ENCODE measurements at places on chromosomes 7 and 10.

DNA sequence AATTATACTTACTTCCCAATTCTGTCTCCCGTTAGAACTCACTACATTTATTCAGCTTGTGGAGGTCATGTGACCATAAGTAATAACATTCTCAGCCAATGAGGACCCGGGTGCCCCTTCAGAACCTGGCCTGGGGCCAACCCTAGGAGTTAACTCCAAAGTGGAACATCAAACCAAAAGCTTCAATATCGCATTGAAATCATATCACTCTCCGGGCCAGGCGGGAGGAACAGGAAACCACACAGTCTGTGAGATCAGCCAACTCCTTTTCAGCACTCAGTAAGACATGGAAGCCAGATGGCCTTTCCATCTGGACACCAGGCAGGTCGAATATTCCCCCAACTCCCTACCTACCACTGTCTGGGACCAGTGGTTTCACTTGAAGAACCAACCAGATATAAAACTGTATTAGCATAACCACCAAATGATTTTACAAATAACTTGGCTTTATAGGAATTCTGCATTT is 5.5 kb downstream of the CREB3L2 start:
- DNase-seq, result no peak

GRCh38 chr10:15483215-15484075 is 112.4 kb upstream of the FAM171A1 start:
- DNase-seq, result no peak

DNA sequence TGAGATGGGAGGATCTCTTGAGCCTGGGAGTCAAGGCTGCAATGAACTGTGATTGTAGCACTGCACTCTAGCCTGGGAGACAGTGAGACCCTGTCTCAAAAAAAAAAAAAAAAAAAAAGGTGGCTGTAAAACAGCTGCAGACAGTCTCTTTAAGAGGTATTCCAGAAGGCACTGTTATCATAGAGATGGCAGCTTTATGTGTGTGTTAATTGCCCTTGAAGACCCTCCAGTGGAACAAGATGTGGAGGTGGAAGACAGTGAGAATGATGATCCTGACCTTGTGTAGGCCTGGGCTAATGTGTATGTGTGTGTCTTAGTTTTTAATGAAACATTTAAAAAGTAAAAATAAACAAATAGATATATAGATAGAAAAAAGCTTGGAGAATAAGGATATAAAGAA is 66.0 kb downstream of the ZNF487 start:
- no peak for DNase-seq

- DNase-seq, result no peak
Measured at GRCh38 chr7:4667776-4668509, 14.2 kb upstream of the FOXK1 start.

DNA sequence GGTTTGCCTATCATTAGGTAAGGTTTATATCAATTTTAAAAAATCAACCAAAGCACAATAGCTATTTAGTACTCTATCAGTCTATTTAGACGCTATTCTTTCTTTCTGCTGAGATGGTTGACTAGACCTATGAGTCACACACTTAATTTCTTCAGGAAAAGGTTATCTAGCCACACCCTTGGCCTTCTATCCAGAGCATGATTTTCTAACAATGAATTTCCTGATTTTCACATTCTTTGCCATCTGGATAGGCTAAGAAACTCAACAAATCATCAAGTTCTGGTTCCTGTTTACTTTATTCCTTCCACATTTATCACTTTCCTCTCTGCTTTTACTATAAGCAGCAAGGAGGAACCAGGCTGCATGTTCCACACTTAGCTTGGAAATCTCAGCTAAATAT is 8.1 kb downstream of the PRPS1L1 start:
- no peak for DNase-seq

GRCh38 chr10:7832060-7832459 is 13.8 kb downstream of the TAF3 start:
- no peak for DNase-seq

GRCh38 chr10:7945469-7946187 is 108.9 kb upstream of the GATA3 start:
- no peak for DNase-seq

GRCh38 chr10:78169214-78169613 is 135.6 kb downstream of the RPS24 start:
- DNase-seq, result no peak

DNA sequence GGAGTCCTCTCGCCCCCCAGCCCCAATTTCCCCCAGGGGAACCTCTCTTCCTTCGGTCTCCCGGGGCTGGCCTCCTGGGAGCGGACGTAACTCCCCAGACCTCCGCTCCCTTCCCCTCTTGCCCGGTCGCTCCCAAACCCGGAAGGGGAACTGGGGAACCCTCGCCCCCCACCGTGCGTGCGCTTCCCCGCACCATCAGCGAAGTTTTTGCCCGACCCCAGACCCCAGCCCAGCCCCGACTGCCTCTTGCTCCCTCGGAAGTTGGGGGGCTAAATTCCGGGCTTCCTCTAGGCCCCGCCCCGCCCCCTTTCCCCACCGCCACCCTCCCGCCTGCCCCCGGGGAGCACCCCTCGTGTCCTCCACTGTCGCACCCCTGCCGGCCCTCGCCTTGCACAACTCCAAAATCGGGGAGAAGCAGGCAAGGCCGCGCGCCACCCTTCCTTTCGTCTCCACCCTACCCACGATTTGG is 436 bp downstream of the GNB2 start:
- DNase-seq, result peak; percentile 32

DNA sequence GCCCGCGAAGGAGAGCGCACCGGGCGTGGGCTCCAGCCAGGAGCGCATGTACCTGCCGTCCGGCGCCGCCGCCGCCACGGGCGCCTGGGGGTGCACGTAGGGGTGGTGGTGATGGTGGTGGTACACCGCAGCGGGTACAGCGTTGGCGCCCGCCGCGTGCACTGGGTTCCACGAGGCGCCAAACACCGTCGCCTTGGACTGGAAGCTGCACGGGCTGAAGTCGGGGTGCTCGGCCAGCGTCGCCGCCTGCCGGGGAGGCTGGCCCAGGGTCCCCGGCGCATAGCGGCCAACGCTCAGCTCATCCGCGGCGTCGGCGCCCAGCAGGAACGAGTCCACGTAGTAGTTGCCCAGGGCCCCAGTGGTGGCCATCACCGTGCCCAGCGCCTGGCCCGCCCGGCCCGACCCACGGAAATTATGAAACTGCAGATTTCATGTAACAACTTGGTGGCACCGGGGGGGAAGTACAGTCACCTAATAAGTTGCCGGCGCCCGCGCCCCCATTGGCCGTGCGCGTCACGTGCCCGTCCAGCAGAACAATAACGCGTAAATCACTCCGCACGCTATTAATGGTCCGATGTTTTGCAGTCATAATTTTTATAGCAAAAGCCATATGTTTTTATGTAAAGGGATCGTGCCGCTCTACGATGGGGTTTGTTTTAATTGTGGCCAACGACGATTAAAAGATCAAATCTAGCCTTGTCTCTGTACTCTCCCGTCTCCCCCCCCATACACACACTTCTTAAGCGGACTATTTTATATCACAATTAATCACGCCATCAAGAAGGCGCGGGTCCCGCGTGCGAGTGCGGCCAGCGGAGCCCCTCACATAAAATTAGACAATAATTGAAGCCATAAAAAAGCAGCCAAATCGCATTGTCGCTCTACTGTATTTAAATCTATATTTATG is at the start of gene HOXA9:
Gene HOXA9 (minus strand): TSS at position 449 of the 907 bp plus-strand sequence. CDS start 80 bp downstream, at position 369.
- DNase-seq, result no peak

DNA sequence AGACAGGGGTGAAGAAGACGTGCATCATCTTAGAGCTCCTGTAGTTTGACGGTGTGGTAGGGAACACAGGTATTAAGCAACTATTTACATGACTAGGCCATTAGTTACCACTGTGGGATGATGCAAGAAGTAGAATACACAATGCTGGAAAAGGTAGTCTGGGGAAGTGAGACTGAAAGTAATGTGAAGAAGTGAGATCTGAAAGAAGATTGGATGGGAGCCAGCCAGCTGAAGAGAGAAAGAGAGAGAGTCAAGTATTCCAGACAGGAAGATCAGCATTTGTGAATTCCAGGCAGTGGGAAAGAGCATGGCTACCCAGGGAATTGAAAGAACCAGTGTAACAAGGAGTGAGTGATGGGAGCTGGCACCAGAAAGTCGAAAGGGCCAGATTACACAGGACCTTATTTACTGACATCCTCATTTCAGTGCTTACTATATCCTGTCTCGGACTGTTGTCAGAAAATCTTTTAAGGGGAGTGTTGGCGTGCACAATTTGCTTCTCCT is 4.0 kb upstream of the CFAP58 start:
- no peak for DNase-seq

- DNase-seq, result no peak
Measured at GRCh38 chr10:34753014-34753757, 61.9 kb downstream of the PARD3 start.

DNA sequence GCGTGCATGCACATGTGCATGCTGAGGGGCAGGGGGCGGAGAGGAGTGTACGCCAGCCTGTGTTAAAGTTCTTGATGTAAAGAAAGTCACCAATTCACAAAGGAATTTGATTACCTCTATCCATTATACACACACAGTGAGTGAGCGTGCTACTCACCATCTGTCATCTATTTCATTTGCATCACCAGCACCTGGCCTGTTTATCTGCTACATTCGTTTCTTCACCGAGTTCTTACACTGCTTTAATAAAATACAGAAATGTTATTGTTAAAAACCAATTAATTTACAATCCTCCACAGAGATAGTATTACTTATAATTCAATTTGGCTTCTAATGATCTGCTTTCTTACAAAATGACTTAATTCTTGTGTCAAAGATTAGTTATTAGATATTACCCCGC is 32.6 kb downstream of the NEUROD6 start:
- DNase-seq, result no peak

DNA sequence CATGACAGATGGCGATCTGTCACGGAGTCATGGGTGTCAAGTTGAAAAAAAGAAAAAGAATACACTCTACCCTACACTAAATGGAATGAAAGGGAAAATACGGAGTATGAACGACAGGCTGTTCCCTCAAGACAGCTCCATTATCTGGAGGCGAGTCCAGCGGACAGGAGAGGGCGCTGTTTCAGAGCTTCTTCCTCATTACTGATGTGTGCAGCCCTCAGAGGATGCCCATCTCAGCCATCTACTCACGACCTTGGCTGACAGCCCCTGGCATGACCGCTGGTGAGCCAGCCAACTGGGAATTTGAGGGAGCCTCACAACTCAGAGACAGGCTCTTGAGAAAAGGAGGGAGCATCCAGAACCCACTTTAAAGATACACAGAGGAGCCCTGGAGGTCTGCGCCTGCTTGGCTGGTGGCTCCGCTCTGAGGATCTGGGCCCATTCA is 49.6 kb upstream of the SMNDC1 start:
- DNase-seq, result peak; percentile 45

DNA sequence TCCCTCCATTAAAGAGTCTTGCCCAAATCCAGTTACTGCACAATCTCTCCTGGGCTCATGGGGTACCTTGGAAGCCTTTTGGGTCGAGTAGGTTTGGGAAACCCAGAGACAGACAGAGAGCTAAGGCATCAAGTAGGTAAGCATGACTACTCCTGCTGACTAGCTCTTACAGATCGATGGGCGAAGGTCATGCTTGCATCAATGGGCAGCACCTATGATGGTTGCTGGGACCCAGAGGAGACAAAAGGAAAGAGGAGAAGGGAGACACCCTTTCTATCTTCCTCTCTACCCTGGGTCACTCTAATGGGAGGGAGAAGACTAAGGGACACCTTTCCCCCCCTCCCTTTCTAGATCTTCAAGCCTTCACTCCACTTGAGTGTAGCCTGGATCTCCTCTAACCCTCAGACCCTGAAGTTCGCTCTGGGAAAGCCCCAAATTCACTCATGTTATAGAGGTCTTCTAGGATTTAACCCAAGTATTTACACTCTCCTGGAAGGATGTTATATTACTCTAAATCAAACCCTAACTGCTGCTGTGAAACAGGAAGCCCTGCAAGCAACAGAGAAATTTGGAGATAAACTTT is 31.6 kb upstream of the ZNF746 start:
- DNase-seq, result no peak
